Stimulated activated naive CD4-positive, alpha-beta T cell (primary cell): ENCODE measurements at places on chromosomes 16 and 17.

DNA sequence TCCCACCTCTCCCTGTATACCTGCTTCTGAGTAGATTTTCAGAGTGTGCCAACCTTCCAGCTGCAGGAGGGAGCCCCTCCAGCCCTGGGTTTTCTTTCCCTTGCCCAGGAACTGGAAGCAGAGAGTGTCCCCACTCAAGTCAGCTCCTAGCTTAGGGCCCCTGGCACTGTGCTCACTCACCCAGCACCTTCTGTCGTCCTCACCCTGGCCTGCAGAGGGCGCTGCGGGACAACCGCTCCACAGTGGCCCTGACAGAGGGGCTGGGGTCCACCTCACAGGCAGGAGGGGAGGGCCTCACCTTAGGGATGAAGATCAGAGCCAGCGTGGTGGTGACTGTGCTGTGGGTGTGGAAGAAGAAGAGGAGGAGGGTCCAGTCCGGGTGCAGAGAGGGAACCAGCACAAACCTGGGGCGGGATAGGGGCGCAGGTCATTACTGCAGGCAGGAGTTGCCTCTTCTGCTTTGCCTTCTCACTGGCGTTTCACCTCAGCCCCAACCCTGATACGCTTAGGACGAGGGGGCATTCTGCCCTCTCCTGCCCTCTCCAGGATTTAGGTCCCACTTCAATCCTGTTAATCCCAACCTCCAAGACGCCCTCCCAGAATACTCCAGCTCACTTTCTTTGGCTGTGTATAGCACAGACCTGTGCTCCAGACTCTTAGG is 10.0 kb downstream of the GPR179 start:
- no peak for DNase-seq

DNA sequence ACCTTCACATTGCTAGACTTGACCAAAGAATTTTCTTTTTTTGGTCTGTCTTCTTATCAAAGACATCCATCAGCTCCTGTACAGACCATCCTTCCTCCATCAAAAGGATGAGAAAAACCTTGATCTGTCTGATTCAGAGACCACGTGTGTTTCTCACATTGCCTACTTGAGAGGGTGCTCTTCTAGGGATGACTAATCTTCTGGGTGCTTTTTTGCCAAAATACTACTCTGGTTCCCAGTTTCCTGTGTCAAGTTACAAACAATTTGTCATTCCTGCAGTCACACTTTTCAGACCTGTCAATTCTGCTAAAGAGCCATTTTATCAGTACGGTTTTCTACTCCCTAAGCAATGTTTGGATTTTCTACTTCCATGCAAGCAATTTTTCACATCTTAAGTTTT is 492.2 kb downstream of the CDH11 start:
- no peak for DNase-seq

DNA sequence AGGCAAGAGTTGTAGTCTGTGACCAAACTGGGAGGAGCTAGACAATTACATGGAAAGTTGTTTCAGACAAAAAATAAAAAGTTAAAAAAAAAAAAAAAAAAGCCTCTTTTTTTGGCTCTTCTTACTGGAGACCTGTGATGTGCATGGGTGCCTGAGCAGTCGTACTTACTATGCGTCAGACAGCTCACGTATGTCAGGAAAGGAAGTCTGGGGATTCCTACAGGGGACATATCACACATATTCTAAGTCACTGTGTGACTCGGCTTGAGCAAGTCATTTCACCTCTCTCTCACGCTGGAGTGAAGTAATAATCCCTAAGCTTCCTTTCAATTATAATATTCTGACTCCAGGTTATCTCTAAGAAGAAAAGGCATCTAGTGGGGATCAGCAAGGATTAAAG is 6.0 kb downstream of the SLFN14 start:
- DNase-seq, result no peak

DNA sequence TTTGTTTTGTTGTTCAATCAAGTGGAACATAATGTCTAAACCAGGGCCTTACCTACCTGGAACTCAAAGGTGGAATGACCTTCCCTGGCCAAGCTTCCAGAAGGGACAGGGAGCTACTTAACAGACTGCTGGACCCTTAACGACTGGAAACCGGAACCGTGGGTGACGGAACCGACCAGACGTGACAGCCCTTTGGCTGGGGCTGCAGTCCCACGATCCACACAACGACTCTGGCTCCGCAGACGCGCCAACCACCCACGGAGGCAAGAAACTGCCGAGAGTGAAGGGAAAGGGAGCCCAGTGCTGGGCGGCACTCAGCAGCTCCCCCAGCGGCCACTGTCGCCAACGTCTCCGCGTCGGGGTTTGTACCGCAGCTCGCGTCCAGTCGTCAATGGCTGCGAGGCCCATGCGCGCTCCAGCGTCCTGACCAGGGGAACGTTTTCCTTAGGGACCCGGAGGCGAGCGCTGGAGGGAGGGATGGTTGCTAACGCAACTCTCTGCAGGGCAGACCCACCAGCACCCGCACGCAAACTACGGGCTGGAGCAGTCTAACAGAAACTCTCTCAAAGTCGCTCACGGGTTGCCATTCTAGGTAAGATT is 5.5 kb upstream of the KIF22 start:
- DNase-seq, result peak; percentile 66

DNA sequence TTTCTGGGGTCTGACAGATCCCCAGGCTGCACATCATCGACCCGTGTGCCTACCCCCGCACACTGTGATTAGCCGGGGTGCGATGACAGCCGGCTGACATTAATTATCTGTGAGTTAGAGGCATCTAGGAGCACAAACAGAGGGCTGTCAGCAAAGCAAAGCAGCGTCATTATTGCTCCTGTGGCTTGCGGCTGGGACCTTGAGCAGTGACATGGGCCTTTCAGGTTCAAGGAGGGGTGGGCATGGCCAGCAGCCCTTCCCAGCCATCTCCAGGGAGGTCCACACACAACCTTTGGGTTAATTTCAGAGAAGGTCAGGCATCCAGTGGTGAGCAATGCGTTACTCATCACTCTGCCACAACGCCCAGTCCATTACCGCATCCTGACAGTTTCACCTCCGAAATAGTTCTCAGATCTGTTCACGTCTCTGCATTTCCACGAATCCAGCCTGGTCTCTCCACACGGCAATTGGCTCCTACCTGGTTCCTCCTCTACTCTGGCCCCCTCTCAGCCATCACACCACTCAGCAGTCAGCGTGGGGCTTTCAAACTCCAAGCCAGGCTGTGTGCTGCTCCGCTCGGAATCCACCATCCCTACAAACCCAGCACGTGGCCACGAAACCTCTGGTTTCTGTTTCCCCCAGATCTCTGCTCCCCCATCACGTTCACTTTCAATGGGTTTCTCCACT is 249.7 kb upstream of the C16orf82 start:
- no peak for DNase-seq

DNA sequence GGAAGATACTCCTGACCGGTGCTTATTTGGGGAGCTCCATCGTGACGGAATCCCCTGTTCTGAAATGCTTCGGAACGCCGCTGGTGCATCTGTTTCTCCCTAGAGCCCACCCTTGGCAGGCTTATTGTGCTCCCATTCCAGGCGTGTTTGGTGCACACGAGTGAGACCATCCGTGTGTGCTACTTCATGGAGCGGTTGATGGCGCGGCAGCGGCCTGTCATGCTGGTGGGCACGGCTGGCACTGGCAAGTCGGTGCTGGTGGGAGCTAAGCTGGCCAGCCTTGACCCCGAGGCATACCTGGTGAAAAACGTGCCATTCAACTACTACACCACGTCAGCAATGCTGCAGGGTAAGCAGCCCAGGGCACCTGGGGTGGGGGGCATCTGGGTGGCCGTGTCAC is 170.7 kb downstream of the DNAH9 start:
- no peak for DNase-seq

DNA sequence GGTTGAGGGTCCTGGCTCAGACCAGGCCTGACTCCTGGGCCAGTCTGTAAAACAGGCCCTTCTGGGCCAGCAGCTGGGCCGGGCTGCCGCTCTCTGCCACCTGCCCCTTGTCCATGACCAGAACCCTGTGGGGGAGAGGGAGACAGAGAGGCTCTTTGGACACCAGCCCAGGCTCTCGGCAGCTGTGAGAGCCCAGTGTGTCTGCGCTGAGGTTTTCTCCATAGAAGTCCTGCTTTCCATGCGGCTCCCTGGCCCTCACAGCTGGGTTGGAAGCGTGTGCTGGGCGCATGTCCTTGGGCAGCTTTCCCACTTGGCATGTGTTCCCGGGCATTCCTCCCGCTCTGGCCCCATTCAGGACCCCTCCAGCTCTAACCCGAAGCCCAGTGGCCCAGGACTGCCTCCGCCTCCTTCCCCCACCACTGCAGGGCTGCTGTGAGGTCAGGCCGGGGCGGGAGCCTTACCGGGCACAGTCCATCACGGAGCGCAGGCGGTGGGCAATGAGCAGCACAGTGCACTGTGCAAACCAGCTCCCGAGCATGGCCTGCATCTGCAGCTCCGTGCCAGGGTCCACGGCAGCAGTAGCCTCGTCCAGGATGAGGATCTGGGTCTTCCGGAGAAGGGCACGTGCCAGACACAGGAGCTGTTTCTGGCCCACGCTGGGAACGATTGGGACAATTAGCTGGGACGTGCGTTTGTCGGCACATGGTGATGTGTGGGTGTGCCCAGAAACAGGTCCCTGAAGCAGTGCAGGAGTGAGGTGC is 73.0 kb downstream of the ABCC6 start:
- no peak for DNase-seq

GRCh38 chr16:65745-66144 is 6.7 kb downstream of the RHBDF1 start:
- peak; percentile 69 for DNase-seq

GRCh38 chr16:17356243-17356933 is 114.4 kb downstream of the XYLT1 start:
- DNase-seq, result no peak

- DNase-seq, result no peak
Measured at GRCh38 chr16:56493126-56493525, 26.7 kb downstream of the BBS2 start.

GRCh38 chr17:2943981-2944380 is 119.4 kb downstream of the OR1D5 start:
- DNase-seq, result no peak

DNA sequence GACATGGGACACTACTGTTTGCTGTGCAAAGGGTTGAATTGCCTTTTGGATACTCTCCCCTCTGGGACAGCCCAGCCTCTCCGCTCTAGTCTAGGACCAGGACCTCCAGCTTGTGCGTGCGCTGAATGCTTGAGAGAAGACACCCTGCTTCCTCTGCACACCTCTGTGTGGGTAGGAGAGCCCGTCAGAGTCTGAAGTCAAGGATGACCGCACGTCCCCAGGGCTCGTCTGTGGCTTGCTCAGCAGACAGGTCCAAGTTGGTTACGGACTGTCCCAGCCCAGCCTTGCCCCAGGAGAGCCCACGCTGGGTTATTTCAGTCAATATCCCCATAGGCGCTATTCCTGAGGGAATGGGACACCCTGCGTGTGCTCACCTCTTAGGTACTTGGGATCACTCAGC is 3.7 kb downstream of the C16orf89 start:
- no peak for DNase-seq

GRCh38 chr16:29915590-29916247 is 10.3 kb downstream of the KCTD13 start:
- no peak for DNase-seq

- no peak for DNase-seq
Measured at GRCh38 chr16:31513126-31513525, 4.9 kb upstream of the RUSF1 start.

DNA sequence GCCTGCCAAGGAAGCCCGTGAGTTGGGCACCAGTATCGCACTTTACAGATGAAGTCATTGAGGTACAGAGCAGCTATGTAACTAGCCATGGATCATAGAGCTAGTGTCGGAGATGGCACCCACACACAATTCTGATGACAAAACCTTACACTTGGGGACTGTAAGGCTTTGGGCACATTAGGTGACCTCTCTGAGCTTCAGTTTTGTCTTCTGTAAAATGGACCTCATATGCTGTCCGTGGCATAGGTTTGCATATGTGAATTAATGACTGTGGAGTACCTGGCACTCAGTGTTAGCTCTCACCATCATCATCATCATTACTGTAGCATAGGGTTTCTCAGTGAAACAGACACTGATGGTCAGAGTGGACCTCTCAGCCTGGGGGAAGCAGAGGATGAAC is 50.3 kb downstream of the CMIP start:
- DNase-seq, result no peak

- no peak for DNase-seq
Measured at GRCh38 chr17:81713556-81714411, 1.7 kb downstream of the SLC25A10 start.

- DNase-seq, result no peak
Measured at GRCh38 chr16:68915589-68915988, 72.3 kb downstream of the TANGO6 start.

DNA sequence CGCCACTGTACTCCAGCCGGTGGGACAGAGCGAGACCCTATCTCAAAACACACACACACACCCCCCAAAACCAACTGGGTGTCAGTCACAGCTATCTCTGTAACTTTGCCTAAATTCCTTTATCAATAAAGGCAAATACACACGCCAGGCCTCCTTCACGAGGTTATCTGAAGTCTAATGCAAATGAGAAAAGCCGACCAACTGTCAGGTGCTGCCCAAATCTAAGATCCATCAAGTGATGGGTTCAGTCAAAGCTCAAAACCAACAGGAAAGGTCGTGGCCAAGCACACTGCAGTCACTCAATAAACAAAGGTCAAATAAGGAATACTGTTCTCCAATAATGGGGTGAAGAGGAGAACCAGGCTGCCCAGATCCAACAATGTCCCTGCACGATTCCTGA is 1.1 kb downstream of the ANKFY1 start:
- no peak for DNase-seq

DNA sequence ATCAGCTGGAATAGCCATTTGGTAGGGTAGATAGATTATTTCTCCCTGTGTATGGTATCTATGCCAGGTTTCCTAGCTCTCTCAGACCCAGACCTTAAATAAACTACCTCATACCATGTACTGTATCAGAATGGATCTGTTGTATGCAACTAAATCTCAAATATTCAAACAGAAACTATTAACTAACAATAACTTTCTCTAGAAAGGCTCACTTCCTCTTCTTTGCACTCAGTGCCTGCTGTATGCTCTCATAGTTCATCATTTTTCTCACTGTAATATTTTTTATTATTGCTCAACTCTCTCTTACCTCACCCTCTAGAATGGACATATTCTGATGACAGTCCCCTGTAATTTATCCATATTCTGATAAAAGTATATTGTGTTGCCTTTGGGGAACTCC is 182.4 kb downstream of the TOX3 start:
- DNase-seq, result no peak

- no peak for DNase-seq
Measured at GRCh38 chr17:59810894-59811153, 81.9 kb downstream of the TUBD1 start.

DNA sequence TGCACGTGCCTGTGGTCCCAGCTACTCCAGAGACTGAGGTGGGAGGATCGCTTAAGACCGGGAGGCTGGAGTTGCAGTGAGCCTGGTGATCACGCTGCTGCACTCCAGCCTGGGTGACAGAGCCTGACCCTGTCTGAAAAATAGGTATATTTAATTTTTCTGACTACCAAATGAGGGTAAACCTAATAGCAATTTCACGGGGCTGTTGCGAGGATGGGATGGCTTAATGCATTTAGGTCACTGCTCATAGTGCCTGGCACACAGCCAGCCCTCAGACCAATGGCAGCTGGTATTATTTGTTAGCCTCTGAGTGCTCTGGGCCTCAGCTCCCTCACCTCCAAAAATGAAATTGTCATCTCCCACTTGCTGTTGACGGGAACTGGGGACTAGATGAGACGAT is 5.9 kb upstream of the CDIP1 start:
- DNase-seq, result no peak

GRCh38 chr17:14057591-14057990 is 11.7 kb upstream of the COX10 start:
- no peak for DNase-seq

- DNase-seq, result no peak
Measured at GRCh38 chr16:84197466-84198128, 6.6 kb downstream of the ADAD2 start.

GRCh38 chr17:74480290-74480689 is 13.9 kb downstream of the CD300A start:
- DNase-seq, result no peak
